ENCODE measurements at places on chromosomes 1 and 21.

DNA sequence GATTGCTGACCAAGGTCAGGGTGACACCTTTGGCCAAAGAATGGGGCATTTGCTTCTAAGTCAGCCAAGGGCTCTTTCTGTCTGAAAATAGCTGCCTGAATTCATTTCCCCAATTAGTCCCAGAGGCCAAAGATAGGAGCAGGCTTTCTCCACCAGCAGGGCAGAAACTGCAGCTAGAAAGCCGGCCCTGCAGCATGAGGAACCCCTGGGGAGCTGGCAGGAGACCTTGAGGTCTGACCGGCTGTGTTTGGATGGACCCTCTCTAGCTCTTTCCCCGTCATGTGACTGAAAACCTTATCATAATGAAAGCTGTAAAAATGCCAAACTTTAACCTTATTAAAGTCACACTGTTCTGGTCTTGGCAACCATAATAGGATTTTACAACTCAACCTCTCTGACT is 93.4 kb downstream of the CD58 start:
- DNase-seq = no peak

GRCh38 chr21:31489014-31489413 is 145.0 kb upstream of the TIAM1 start:
- no peak for DNase-seq

- DNase-seq = no peak
Observed at GRCh38 chr1:93475681-93476080, 27.8 kb downstream of the FNBP1L start.

DNA sequence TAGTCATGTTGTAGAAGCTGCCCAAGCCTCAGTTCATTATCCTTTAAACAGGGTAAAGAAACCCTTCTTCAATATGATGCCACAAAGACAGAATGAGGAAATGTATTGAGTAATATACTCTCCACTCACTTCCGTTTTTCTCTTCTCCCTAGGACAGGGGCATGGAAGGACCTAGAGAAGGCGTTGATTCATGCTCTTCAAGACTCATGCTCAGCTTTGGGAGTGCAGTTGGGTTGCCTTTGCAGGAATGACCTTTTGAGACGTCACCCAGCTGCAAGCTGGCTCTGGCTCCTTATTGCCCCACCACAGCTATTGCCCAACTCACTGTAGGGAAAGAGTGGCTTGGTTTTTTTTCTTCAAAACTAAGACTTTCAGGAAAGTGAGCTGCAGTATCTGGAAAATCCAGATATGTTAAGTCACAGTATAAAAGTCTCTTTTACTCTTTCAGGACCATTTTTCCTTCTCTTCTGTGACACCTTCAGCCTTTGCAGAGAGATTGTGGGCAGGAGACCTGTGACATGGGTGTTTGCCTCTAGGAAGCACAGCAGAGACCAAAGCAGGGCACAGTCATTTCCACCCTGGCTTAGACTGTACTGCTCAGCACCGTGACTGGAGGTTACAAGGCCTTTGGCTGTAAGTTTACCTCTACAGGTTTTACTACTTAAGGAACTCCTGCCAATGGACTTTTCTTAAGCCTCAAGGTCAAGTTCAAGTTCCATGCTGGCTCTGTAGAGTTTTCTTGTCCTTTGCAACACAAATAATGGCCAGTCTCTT is 39.5 kb downstream of the XCL2 start:
- DNase-seq = peak; percentile 79

- DNase-seq = no peak
Observed at GRCh38 chr1:119795261-119796200, 15.7 kb downstream of the REG4 start.

DNA sequence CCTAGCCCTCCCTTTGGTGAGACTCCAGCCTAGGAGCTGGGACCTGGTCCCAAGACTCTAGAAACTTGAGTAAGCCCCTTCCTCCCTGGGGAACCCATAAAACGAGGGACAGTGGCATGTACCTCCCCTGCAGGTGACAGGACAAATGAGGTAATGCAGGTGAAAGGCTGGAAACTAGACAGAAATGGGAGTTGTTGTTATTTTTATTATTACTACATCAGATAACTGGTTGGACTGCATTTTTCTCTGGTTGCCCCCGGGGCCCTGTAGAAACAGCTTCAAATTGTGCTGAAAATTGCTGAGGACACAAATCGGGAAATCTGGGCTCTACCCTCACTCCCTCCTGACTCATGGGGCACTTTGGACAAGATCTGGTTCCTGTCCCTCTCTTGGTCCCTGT is 132.3 kb upstream of the WNT4 start:
- DNase-seq = no peak

GRCh38 chr1:7339953-7340352 is 431.1 kb upstream of the VAMP3 start:
- no peak for DNase-seq

GRCh38 chr21:42841156-42841915 is 38.0 kb downstream of the WDR4 start:
- DNase-seq = no peak

- DNase-seq = no peak
Observed at GRCh38 chr1:218536296-218536986, 191.3 kb downstream of the TGFB2 start.

- no peak for DNase-seq
Observed at GRCh38 chr1:98733782-98734112, 72.2 kb downstream of the SNX7 start.

GRCh38 chr1:2350911-2351655 is 40.3 kb downstream of the MORN1 start:
- DNase-seq = no peak

GRCh38 chr1:240794046-240794843 is 182.3 kb upstream of the GREM2 start:
- DNase-seq = no peak

DNA sequence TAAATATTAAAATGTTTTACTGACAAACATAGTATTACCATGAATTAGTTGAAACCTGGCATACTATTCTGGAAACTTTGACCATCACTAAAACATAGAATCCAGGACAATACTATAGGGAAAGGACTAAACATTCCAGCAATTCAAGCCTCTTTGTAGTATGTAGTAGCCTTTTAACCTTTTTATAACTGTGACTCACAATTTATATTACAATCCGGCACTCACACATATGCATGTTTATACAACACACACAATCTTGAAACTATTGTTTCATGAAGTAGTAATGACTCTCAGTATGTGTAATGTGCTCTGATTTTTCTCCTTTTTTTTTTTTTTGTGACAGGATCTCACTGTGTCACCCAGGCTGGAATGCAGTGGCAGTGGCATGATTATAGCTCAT is 64.3 kb downstream of the ANKRD13C start:
- no peak for DNase-seq

- DNase-seq = no peak
Observed at GRCh38 chr1:184486761-184487445, 100.1 kb downstream of the C1orf21 start.

GRCh38 chr1:97603776-97604175 is 317.1 kb downstream of the DPYD start:
- no peak for DNase-seq

DNA sequence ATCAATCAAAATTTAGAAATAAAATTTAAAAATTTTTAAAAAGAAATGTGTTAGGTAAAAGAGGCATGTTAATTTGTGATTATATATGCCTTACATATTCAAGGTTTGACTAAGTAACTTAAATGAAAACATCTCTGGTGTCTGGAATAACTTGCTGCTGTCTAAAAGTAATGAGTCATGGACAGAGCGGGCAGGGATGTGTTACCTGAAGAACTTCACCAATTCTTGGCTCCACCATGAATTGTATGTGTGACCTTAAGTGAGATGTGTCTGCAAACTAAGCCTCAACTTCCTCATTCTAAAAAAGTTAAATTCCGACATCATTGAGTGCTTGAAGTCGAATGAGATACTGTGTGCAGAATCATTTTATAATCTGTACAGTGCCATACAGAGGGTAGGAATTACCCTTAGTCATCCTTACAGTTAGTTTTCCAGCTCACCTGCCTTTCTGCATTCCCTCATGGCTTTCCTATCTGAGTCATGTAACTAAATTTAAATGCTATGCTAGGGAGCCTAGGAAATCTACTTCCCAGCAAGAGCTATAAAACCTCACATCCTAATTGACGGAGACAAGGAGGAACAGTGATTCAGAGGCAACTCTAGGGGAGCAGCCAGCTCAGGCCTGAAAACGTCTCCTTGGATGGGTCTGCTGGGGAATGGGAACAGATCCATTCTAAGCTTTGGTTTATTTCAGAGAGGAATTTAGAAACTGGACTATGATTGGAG is 100.7 kb upstream of the TSPAN2 start:
- no peak for DNase-seq

- DNase-seq = no peak
Observed at GRCh38 chr21:24896735-24897124, 710.6 kb downstream of the MRPL39 start.

DNA sequence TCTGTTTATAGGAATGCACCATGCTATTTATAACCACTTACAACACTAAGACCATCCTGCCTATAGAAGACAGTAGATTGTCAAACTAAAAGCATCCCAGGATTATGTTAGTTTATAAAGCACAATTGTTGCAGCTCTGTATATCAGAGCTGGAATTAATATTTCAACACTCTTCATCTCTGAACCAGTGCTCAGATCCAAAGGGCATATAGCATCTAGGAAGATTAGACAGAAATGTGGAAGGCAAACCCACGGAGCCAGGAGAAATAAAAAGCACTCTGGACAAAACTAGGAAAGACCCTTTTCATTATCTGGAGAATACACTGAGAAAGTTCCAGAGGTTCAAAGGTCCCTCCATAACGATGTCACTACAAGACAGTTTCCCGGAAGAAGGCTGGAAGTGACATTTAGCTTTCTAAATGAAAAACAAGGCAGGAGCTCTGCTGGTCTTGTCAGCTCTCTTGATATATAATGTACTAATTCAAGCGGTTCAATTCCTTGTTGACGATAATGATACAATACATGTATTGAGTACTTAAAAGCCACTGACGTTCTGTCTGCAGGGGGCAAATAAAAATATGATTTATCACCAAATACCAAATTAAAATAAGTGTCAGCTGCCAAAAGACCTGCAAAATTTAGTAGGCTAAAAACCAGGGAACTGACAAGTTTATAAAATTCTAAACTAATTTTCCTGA is 91.8 kb upstream of the BCL10 start:
- DNase-seq = no peak

DNA sequence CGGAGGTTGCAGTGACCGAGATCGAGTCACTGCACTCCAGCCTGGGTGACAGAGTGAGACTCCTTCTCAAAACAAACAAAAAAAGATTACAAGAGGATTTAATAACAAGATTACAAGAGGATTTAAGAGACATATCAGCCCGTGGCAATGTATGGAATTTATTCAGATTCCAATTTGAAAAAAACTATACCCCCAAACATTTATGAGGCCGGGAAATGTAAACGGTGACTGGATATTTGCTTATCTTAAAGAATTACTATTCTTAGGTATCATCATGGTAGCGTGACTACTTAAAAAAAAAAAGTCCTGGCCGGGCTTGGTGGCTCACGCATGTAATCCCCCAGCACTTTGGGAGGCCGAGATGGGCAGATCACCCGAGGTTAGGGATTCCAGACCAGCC is 21.2 kb upstream of the ELK4 start:
- DNase-seq = no peak

DNA sequence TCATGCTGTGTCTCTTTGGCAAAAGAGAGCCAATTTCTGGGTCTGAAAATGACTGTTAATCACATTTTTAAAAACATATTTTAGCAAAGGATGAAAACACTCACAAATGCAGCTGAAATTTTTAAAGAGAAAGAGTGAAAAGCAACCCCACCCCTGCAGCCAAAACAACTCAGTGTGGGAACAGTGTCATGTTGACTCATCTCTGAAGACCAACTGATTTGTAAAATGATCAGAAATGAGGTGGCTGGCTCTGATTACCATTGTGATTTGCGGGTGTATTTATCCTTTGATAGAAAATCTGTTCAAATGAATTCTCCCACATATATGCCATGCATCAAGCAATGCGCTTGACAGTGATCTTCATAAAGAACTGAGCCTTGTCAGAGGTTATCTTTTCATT is 287.0 kb upstream of the ESRRG start:
- DNase-seq = no peak

- no peak for DNase-seq
Observed at GRCh38 chr1:40042341-40042740, 1.8 kb downstream of the CAP1 start.

DNA sequence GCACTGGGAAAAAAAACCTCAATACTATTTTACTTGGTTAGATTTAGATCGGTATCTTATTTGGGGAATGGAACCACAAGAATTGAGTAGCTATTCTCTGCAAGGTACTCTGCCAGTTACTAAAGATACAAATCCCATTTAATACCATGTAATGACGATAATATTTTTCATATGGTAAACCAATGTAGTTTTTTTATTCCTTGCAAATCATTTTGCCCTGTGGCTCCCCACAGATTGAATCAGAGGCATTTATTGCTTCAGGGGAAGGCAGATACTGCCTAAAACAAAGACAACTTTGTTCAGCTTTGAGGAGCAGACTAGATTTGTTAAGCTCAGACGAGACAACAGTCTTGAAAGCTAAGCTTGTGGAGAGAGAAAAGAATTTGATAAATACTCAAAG is 226.7 kb upstream of the RUNX1 start:
- DNase-seq = no peak

DNA sequence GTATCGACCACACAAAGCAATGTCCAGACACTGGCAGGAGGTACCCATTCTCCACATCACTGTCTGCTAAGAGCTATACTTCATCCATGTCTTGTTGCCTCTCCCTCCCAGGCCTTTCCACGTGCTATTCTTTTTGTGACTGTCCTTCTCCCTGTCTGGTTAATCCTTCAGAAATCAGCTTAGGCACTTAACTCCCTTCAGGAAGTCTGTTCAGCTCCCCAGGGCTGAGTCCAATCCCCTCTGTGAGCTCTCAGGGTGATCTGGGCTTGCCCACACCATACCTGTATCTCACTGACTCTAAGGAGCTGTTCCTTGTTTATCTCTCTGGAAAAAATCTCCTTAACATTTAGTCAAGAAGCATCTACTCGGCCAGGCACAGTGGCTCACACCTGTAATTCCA is 69.4 kb downstream of the NID1 start:
- DNase-seq = no peak

DNA sequence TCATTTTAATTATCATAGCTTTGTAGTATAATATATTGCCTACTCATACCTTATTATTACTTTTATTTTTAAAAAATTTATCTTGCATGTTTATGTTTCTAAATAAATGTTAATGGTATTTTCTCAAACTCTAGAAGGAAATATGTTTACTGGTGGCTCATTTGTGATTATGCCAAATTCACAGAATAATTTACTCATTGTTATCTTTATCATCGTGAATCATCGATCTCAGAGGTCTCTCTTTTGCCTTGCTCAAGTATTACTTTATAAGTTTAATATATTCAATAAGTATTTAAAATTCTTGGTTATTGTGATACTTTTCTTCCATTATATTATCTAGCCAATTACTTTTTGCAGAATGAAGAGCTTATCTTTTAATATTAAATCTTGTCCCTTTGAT is 836.7 kb upstream of the ADAMTS5 start:
- no peak for DNase-seq

DNA sequence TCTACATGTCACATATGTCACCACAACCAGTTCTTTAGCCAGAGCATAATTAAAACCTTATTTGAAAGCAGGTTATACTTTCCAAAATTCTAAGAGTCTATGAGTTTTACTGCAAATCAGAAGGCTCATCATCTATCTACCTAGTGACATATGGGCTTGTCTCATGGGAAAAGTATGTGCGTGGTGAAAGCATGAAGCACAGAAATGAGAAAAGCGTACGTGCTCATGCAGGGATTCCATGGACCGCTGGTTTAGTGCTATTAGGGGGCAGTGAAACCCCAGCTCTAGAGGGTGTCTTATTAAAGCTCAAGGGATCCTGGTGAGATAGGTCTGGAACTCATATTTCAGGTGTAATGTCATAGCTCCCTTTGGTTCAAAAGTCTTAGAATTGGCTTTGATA is 50.2 kb downstream of the FAM163A start:
- DNase-seq = no peak

- no peak for DNase-seq
Observed at GRCh38 chr1:160148121-160148520, 3.3 kb upstream of the ATP1A4 start.
